ENCODE measurements at places on chromosomes 13 and 19.

DNA sequence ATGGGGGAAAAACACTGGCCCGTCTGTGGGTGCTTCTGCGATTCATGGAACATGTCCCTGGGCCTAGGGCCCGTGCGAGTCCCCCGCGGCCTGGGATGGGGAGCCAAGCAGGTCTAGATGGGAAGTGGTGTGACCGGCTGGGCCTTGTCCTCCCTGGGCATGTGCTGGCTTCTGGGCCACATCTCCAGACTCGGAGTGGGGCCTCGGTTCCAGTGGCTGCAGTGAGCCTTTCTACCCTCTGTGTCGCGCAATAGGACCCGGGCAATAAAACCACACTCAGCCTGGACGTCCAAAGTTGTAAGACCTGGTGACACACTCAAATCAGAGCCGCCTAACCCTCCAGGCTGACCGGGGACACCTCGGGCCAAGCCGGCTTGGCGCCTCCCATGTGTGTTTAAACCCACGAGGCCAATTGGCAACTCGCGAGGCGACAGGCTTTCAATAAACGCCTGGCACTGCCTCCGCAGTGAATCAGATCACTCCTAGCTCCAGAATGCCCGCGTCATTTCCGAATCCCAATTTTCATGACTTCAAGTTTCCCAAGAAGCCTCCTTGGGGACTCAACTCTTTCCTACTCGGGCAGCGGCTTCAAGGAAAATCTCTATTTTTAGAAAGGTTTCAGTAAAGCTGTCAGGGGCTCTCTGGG, 57.3 kb downstream of the KLF2 start:
- DNase-seq: no peak

DNA sequence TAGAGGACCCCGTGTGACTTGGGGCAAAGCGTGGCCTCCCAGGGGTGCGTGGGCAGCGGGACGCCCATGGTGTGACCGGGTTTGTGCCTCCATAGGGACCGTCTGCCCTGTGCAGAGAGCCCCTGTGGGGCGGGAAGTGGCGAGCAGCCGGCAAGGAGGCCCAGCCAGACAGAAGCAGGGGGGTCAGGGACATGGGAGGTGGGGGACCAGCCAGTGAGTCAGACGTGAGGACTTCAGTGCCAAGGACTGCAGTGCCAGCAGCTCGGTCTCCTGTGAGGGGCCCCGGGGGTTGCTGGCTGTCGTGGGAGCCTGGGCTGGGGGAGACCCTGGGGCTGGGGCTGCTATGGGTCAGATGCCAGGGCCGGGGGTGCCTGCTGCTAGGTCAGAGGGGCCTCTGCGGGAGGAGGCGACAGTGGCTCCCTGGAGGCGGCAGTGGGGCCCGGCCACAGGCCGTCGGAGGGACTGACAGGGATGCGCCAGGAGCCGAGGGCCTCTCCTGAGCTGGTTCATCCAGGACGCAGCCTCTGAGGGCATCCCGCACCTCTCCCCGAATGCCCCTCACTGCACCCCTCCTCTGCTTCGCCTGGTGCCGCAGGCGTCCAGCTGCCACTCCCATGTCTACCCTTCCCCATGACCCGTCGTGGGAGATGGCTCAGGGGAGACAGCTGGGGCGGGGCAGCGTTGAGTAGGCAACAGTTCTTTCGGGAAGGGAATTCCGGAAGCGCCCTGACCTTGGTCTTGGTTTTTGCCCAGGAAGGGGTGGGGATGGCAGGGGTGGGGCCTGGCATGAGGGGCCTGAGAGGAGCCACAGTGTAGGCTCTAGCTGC, 80.0 kb downstream of the KDM4B start:
- DNase-seq: no peak

GRCh38 chr19:4910594-4911281, 1.4 kb downstream of the UHRF1 start:
- DNase-seq: no peak

GRCh38 chr13:112953591-112954487, 15.2 kb upstream of the MCF2L start:
- DNase-seq: no peak

DNA sequence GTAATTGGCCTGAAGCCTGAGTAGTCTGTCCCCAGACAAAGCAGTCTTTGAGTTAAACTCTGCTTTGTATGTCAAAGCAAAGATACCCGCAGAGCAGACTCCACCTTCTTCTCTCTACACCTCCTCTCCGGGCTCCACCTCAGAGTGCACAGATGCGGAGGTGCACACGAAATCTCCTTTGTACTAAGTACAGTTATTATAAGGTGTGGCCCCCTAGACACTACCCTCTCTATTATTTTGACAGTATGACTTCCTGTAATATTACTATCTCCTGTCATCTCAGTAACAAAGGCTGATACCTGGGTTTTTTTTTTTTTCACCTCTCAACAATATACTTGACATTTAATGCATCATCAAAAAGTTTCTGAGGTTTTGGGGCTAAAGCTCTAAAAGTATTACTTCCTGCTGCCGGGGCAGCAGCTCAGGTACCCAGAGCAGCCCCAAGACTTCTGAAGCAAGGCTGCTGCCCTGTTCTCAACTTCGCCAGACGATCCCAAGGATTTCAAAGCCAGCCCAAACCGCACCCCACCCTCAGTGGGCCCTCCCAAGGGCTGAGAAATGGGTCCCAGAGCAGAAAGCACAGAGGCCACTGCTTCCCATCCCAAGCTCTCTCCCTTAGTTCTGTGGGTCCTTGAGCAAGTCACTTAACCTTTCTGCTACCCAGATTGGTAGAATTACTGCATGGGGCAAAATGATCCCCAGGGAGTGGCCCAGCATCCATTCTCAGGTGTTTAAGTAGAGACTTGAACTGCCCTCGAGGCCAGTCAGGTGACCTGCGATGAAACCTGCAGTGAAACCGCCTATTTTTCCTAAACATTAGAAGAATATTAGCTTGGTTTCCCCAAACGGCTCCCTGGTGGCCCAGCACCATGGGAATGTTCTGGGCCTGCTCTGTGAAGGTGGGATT, 180.6 kb downstream of the FOXO1 start:
- DNase-seq: no peak

- DNase-seq: peak; percentile 14
These were observed 101.3 kb downstream of the VWA8 start for GRCh38 chr13:41859565-41859964.

DNA sequence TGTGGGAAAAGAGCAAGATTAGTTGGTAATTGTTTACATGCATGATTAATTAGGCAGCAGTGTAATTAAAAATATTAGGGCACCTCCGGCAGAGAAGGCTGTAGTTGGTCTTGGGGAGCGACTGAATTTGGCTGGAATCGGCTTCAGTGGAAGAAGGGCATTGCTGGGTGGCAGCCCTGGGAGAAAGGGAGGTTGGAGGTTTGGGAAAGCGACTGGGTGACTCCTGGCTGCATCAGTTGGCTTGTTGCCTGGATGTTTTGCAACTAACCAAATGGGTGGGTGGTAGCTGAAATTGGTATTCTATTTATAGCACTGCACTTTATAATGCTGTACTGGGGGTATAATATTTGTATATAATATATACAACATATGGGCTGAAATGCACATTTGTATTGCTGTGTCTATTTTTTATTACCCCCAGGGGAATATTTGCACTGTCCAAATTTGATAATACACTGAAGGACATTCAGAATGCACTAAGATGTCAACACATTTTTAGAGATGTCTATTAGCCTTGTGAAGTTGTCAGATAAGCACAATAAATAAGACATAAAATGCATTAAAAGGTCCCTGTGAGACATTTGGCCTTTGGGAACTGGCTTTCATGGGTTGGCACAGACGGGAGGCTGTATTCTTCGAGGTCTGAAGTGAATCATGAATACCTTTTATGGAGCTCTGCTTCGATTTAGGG, 1.7 kb downstream of the B3GLCT start:
- DNase-seq: no peak

DNA sequence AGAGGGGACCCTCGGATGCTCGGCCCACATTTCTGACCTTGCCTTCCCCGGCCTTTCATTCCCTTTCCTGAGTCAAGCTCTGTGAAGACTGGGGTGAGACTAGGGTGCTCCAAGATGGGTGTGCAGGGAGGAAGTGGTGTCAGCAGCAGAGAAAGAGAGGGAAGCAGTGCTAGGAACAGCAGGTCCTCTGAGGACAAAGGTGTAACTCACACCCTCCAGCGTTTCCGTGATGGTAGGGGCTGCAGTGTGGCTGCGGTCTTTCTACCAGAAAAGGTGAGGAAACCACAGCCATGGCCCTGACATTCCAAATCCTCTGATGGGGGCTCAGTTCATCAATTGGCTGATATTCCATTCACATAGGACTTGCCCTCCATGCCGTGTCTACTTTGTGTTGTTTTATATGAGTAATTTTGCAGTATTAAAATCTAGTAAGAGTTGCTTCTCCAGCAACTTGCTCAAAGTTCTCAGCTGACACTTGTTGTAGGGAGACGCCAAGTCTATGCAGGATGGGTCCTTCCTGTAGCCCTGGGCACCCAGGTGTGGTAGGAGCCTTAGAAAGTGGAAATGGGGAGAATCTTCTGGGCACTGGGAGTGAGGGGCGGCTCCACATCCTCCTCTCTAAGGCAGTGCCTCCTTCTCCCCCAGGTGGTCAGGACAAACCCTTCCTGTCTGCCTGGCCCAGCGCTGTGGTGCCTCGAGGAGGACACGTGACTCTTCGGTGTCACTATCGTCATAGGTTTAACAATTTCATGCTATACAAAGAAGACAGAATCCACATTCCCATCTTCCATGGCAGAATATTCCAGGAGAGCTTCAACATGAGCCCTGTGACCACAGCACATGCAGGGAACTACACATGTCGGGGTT, 1.6 kb downstream of the KIR3DL1 start:
- DNase-seq: no peak

DNA sequence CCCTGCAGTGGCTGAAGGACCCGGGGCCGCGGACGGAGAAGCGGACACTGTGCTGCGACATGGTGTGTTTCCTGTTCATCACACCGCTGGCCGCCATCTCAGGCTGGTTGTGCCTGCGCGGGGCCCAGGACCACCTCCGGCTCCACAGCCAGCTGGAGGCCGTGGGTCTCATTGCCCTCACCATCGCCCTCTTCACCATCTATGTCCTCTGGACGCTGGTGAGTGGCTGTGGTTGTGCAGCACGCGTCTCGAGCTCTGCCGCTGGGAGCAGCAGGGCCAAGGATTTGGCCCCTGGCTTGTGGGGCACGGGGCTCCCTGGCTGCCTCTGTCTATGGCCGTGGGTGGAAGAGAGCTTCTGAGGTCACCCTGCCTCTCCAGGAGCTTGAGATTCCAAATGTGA, 14.1 kb upstream of the HNRNPM start:
- DNase-seq: no peak

DNA sequence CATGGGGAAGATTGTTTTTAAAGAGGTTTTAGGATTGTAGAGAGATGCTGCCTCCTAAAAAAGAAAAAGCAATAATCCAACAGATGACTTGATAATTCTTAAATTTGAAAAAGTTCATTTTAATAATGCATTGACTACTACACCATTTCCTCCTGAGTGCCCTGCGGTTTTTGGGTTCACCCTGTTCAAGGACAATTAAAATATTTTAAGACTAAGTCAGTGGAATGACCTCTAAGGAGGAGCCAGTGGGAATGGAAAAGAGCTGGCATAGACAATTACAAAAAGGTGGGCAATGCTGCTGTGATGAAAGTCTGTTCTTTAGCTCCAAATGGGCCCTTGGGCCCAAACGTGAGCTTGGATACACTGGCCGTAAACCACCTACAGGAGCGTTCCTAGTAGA, 217.8 kb downstream of the LHFPL6 start:
- no peak for DNase-seq

DNA sequence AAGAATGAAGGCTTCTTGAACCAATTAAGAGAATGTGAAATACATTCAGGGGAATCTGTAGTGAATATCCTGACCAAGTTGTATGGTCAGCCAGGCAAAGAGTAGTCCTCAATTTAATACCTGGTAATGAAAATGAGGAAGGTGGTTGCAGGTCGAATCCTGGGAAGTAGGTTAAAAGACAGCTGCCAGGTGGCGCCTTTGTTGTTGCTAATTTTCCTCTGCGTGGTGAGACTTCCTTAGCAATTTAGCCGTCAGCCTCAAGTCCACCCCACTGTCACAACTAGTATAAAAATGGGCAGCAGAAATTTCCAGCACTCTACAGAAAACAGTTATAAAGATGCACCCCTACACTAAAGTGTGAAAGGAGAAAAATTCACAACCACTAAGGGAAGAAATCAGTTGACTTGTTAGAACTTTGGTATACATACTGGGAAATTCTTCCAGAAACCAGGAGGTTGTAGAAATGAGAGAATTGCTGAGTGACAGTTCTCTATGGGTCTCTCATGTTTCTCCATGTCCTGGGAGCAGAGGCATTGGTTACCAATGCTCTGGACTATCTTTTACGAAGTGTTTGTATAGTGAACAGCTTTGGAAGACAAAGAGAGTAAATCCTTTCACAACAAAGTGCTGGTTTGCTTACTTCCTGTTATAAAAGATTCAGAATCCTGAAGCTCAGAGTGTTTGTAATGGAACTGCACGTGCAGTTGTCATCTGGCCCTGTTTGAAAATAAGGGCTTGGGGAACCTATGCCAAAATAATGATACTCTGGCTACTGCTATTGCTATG, 235.9 kb downstream of the NHLRC3 start:
- DNase-seq: no peak

- DNase-seq: no peak
These were observed 75.2 kb upstream of the MCF2L start for GRCh38 chr13:112893570-112894422.

- DNase-seq: no peak
These were observed 2.4 kb downstream of the MBOAT7 start for GRCh38 chr19:54186934-54187381.

DNA sequence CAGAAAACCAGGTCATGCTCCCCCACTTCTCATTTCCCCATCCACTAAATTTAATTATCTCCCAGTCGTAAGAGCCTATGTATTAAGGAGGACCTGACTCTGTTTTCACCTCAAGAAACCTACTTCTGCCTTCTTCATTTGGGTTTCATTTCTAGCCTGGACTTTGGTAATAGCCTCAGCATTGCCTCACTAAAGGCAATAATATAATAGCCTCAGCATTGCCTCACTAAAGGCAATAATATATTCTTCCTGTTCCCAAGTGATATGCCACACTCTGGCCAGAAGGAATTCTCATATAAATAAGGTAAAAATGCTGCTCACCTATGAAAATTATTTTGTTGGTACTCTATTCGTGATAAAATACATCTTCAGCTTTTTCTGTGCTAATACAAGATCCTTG, 993.9 kb downstream of the EFNB2 start:
- DNase-seq: no peak

GRCh38 chr19:16566161-16566560, 6.1 kb downstream of the SLC35E1 start:
- DNase-seq: no peak

DNA sequence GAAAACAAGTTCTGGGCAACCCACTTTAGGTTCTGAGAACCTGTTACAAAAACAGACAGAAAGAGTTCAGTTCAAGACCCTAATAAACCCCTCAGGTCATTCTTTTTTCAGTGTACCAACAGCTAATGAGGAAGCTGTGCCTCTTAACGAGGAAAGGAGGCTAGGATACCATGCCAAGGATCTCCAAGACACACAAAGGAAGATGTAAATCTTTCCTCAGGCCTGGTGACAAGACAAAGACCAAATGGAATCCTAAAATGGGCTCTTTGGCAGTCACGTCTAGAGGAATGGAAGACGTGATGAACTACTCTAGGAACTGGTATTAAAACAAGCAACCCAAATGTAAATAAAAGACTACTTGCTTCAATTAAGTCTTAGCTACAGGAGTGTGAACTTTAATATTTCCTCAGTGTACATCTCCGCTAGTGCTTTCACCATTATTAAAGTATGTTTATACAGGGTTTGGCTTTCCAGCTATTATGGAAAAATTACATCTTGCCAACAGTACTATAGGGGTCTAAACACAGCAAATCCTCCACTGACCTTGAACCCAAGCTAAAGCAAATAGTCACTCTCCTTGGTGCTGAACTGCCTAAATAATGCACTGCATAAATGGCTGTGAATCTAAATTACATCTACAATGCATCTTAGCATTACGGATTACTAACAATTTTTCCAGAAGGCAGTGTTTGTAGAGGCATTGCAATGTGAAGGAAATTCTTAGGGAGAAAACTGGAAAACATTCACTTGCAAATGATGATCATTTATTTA, 42.3 kb downstream of the ENOX1 start:
- no peak for DNase-seq

Measured in urinary bladder (tissue), 4 donors.